T-helper 17 cell (primary cell): ENCODE measurements at places on chromosomes 4 and X. TPM values are rescaled to one million over a fixed set of nuclear protein-coding genes. Genes with fewer than 3 reads are reported as not detected.

GRCh38 chrX:15107367-15107988 is 162.4 kb downstream of the ASB9 start:
- no peak overlapping the region for H3K27ac ChIP-seq
- H3K27me3 ChIP-seq: no peaks in the 10 kb centered on the region
- no peak overlapping the region for H3K4me3 ChIP-seq
- peaks cover 3% of the 10 kb centered on the region for H3K36me3 ChIP-seq
- DNase-seq: no peak
- H3K4me1 ChIP-seq: peaks cover 10% of the 10 kb centered on the region

DNA sequence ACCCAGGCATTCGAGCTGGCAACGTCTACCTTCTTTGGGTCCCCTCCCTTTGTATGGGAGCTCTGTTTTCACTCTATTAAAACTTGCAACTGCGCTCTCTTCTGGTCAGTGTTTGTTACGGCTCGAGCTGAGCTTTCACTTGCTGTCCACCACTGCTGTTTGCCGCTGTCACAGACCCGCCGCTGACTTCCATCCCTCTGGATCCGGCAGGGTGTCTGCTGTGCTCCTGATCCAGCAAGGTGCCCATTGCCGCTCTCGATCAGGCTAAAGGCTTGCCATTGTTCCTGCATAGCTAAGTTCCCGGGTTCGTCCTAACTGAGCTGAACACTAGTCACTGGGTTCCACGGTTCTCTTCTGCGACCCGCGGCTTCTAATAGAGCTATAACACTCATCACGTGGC is 183.5 kb upstream of the GALNTL6 start:
- H3K27ac ChIP-seq: no peak overlapping the region
- H3K4me3 ChIP-seq: no peak overlapping the region
- no peaks in the 10 kb centered on the region for H3K27me3 ChIP-seq
- H3K36me3 ChIP-seq: no peaks in the 10 kb centered on the region
- DNase-seq: no peak

Gene SORCS2
- total RNA-seq: not detected

DNA sequence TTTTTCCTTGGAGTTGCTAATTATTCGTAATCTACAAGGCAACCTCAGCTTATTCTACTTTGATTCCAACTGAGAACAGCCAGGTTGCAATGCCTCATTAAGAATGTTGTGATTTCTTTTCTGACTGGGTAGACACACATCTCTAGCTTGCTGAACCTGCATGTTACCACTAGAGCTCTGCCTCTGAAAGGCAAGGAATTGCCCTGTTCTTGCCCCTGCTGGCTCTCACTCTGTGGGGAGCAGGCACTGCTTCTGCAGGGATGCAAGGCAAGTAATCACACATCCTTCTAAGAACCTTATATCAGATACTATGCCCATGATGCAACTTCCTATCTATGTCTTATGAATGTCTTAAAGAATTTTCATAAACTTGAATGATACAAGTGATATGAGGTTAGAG is 503.2 kb downstream of the PACRGL start:
- H3K36me3 ChIP-seq: no peaks in the 10 kb centered on the region
- H3K27me3 ChIP-seq: no peaks in the 10 kb centered on the region
- no peak overlapping the region for H3K4me3 ChIP-seq
